ENCODE measurements at places on chromosomes 5 and 9.

DNA sequence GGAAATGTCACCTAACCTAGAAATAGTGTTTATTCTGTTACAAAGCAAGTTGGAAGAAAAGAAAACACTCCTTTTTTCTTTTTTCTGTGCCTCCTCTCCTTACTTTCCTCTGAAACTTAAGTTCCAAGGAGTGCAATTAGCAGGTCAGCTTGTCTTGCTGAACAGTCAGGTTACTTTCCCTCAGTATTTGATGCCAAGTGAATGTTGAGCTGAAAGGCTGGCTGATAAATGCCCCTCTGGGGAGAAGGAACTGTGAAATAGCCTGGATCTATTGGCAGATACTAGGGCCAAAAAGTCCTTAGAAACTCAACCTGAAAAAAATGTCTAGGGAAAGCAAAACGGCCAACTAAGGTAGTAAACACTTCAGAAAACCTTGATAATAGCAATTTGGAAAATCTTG lies 43.6 kb downstream of the GRIA1 start:
- no peak for DNase-seq

- DNase-seq = no peak
These were observed 53.0 kb upstream of the ZNF622 start for GRCh38 chr5:16518606-16519005.

- no peak for DNase-seq
These were observed 99.8 kb downstream of the RPS23 start for GRCh38 chr5:82178378-82178777.

DNA sequence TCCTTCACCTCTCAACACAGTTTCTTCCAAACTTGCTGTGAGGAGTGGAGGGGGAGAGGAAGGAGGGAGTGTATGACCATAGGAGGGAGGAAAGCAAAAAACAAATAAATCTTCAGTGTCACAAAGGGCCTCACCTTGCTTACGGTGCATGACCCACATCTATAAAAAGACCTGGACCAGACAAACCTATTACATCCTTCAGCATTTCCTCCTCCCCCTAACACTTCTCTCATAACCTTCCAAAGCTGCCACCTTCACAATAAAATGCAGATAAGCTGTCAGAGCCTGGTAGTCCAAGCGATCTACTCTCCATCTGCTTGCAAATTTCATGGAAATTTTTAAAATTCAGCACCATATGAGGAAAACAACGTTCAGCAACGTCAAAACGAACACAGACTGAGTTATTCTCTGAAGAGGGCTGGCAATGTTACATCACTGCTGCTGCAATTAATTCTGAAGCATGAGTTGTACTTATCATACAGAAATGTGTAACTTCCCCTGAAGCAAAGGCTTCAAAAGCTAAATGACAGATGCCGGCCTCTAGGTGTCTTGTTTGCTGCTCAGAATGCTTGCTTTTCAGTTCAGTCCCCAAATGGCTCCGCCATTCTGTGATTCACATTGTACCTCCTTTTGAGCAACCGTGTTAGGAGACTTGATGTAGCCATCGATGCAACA lies 62.9 kb downstream of the EFNA5 start:
- no peak for DNase-seq

GRCh38 chr9:7828334-7828733 lies 28.8 kb upstream of the DMAC1 start:
- DNase-seq = no peak

DNA sequence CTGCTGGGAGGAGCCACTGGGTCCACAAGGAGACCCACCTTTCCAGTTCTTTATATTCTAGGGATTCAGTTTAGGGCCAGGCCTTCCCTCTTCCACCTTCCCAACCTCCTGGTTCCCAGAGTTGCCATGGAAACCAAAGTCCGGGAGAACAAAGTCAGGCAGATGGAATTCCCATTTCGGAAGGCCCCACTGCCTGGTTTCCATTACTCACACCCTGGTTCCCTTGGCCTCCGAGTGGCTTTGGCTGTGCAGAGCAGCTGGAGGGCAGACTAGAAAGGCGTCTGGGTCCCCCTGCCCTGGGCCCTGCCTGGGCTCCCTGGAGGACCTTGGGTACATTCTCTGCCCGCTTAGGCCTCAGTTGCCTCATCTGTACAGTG lies 136.1 kb downstream of the RGS3 start:
- DNase-seq = no peak
